ENCODE measurements at places on chromosomes 3 and 15. TPM values are rescaled to one million over a fixed set of nuclear protein-coding genes. Genes with fewer than 3 reads are reported as not detected.
A peak's percentile ranks its signal among the peaks of the same experiment; 100 is the strongest.

The CTDSPL2 gene
- total RNA-seq, result 79.0 TPM

The MYLK gene
- total RNA-seq, result not detected

- peaks cover 10% of the 10 kb centered on the region for H3K27me3 ChIP-seq
- H3K36me3 ChIP-seq, result no peaks in the 10 kb centered on the region
- no peak overlapping the region for H3K27ac ChIP-seq
- H3K4me3 ChIP-seq, result no peak overlapping the region
- DNase-seq, result peak; percentile 28
Measured at GRCh38 chr15:68730471-68730919, 90.2 kb downstream of the ANP32A start.

GRCh38 chr3:63642488-63642887 is 10.0 kb upstream of the SNTN start:
- no peak for DNase-seq
- no peak overlapping the region for H3K4me3 ChIP-seq
- no peaks in the 10 kb centered on the region for H3K27me3 ChIP-seq
- H3K4me1 ChIP-seq, result no peaks in the 10 kb centered on the region
- H3K27ac ChIP-seq, result no peak overlapping the region

DNA sequence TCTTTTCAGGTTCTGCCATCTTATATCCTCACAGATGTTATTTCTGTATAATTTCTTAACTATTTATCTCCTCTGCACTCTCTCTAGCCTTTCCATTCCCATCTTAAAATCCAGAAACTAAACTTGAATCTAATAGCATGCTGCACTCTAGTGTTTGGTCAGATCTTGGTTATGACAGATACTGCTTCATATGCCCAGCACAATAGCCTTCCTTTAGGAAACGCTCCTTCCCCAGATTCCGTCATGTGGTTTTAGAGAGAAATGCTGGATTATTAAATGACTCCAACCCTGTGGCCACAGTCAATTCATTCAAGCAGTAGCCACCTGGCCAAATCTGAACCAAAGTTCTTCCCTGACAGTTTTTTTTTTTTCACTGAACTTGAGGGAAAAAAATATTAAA is 19.4 kb downstream of the RASGRP1 start:
- peak; percentile 9 for DNase-seq
- peaks cover 86% of the 10 kb centered on the region for H3K36me3 ChIP-seq
- H3K27me3 ChIP-seq, result no peaks in the 10 kb centered on the region
- H3K4me1 ChIP-seq, result peaks cover 88% of the 10 kb centered on the region
- H3K4me3 ChIP-seq, result no peak overlapping the region
- H3K27ac ChIP-seq, result peak overlapping the region; percentile 1

DNA sequence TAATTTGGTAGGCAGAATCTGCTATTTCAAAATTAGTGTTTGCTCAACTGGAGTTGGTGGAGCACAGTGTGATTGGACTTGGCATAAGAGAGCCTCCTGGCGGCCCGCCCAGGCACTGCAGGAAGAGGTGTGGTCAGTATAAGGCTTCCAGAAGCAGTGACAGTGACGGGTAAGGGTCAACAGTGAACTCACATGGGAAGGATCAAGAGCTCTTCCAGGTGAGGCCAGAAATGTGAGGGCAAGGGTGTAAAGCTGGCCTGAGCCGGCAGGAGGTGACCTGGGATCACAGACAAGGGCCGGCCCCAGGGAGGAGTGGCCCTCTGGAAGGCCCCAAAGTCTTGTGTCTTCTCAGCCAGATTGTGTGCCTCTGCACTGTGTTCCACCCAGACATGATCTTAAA is 93.2 kb upstream of the RNF7 start:
- H3K4me3 ChIP-seq, result no peak overlapping the region
- H3K36me3 ChIP-seq, result no peaks in the 10 kb centered on the region
- H3K4me1 ChIP-seq, result peaks cover 3% of the 10 kb centered on the region
- H3K27ac ChIP-seq, result no peak overlapping the region

DNA sequence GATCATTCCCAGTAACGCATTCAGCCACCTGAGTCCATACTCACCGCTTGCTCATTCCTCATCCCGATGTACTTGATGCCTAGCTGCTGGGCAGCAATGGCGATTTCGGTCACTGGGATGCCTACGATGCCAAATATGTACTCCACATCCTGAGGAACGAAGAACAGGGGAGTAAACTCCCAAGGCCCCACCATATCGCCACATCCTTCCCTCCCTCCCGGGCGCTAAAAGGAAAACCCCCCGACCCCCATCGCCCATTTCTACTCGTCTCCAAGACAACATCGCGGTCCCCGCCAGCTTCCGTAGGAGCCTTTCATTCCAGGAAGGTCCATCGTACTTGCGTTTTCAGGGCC is 347 bp downstream of the HACL1 start:
- DNase-seq, result no peak
- H3K4me3 ChIP-seq, result peak overlapping the region; percentile 99
- H3K36me3 ChIP-seq, result peaks cover 41% of the 10 kb centered on the region
- H3K27ac ChIP-seq, result peak overlapping the region; percentile 90
- no peaks in the 10 kb centered on the region for H3K27me3 ChIP-seq
- H3K4me1 ChIP-seq, result peaks cover 29% of the 10 kb centered on the region
